ENCODE measurements at places on chromosomes 12 and 14.
A peak's percentile ranks its signal among the peaks of the same experiment; 100 is the strongest.

GRCh38 chr14:23624830-23625404, 11.2 kb upstream of the DHRS2 start:
- DNase-seq, result no peak

- no peak for DNase-seq
These were observed 28.7 kb downstream of the TRAF3 start for GRCh38 chr14:102805941-102806340.

GRCh38 chr12:115895247-115895646, 382.2 kb downstream of the MED13L start:
- no peak for DNase-seq

- no peak for DNase-seq
These were observed 344.5 kb upstream of the SFSWAP start for GRCh38 chr12:131366261-131366871.

DNA sequence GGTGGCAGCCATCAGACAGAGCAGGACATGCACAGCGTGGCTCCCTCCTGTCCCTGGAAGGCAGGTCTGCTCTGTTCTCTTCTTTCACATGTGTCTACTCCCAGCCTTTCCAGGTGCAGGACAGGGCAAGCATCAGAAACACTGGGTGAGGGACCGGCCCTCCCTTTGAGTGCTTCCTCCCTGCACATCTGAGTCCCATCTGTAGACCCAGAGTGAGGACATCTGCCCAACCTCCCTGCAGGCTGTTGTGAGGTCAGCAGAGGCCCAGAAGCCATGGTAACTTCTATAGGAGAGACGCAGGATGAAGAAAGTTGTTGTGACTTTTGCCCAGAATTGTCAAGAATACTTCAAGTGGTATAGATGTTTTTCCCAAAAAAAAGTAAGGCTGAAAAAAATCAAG, 282.7 kb downstream of the CACNA1C start:
- no peak for DNase-seq

DNA sequence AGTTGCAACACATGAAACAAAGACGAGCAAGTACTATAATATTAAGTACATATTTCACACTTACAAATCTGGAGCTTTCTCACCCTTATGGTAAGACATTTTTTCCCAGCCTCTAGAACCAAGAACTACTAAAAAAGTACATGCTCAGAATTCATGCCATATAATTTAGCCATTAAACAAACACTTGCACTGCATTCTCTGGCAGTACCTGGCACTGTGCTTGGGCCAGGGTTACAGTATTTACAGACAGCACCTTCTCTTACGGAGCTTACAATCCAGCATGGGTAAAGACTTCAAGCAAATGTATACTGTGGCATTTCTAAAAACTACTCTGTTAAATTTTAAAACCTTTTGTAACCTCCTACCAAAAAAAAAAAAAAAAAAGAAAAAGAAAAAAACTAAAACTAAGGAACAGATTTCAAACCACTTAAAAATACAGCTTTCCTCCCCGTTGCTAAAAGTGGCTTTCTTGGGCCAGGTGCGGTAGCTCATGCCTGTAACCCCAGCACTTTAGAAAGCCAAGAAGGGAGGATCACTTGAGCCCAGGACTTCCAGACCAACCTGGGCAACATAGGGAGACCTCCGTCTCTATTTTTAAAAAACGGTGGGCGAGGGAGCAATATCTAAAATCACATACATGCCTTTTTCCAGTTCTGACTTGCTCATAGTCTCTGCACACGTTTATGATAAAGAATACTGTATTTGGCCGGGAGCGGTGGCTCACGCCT, 956 bp downstream of the GNPTAB start:
- no peak for DNase-seq

- peak; percentile 23 for DNase-seq
These were observed 357.4 kb downstream of the TMEM117 start for GRCh38 chr12:44193281-44193680.

DNA sequence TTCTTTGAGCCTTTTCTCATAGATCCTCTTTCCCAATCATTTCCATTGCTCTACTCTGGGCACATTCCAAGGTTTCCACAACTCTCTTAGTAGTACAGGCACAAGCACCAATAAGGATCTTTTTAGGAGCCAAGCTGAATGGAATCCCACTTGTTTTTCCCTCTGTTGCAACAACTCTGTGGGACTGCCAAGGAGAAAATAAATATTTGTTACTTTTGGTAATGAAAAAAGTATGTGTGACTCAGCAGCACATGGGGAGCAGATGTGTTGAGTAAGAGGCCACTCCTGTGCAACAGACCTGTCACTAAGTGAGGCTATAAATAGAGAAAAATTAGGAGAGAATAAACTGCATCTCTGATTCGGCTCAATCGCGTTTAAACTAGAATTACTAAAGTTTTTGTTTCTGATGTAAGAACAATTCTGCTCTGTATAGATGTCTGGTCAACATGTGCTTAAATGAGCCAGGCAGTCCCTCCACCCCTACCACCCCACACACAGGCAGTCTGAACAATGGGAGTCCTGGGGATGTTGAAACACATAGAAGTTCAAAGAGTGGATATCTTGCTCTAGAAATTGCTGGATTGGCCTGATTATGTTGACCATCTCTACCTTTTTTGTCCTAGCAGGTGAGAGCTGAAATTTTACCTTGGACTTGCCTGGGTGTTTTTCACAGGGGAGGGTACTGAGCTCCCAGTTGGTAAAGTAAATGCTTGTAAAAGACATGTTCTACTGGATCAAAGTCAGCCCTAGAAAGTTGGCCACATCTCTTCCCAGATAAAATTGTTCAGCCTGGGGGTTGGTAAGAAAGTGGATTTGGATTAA, 244.3 kb upstream of the NOVA1 start:
- peak; percentile 18 for DNase-seq

DNA sequence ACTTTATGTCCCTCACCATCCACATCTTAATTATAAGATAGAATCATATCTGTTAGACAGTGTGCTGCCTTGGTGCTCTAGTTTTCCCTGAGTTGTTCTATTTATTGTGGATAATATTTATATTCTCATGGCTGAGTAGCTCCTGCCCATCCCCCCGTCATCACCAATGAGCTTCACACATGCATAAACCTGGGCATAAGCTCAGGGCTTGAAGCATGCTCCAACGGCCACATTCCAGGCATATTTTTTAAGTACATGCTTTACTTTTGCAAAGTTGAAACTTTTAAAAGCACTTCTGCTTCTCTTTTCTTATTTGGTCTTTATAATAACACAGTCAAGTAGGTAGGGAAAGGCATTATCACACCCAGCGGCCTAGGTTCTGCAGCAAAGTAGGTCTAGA, 3.4 kb upstream of the FBXO34 start:
- DNase-seq, result no peak

DNA sequence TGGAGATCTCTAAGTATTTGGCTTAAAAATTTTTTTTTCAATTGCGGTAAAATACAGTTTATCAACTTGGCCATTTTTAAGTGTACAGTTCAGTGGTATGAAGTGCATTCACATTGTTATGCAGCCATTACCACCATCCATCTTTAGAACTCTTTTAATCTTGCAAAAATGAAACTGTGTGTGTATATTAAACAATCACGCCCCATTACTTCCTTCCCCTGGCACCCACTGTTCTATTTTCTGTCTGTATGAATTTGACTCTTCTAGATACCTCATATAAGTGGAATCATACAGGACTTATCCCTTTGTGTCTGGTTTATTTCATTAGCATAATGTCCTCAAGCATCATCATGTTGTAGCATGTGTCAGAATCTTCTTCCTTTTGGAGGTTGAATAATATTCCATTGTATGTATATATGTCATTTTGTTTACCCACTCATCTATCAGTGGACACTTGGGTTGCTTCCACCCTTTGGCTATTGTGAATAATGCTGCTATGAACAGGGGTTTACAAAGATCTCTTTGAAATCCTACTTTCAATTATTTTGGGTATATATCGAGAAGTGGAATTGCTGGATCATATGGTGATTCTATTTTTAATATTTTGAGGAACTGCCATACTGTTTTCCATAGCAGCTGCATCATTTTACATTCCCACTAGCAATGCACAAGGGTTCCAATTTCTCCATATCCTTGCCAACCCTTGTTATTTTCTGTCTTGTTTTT, 62.9 kb downstream of the SAMD4A start:
- no peak for DNase-seq

GRCh38 chr12:47382305-47382704, 302.5 kb upstream of the AMIGO2 start:
- no peak for DNase-seq

DNA sequence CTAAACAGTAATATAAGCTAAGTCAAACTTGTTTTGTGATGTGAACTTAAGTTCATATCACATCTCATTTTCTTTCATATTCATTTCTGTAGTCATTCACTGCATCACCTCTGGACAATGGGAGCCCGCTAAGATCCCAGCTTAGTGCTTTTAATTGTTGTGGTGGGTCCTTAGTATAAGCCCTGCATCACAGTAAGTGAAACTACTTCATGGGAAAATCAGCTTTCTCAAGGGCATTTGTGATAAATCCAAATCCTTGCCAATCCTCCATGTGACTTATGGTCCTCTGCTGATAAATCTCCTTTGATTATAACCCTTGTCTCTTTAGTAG, 98.3 kb downstream of the PLEKHA5 start:
- DNase-seq, result no peak

DNA sequence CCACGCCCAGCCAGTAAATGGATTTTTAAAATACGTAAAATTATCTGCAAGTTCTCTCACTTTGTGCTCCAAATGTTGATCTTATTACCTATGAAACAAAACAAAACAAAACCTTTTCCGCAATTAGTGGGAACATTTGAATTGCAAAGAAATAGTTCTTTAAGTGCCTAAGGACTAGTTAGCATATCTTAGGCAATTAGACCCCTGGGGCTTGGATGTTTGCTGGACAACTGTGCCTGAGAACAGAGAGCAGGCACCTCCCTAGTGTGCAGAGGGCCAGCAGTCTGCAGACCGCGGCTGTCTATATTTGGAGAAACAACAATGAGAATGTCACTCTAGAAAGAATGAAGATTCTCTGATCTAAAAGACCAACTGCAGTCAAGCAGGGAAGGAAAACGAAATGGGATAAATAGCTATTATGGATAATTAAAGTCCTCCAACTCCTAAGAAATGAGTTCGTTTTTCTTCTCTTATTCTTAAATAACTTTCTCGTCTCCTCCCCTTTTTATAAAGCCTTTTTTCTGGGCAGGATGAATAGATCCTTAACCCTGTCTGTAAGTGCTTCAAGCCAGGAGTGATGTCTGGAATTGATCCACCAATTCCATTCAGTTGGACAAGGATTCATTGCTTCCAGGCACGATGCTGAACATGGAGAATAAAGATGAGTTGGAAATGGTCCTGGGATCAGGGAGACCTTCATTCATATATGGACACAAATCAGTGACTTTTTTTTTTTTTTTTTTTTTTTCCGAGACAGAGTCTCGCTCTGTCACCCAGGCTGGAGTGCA, 16.2 kb downstream of the SLC17A8 start:
- no peak for DNase-seq

DNA sequence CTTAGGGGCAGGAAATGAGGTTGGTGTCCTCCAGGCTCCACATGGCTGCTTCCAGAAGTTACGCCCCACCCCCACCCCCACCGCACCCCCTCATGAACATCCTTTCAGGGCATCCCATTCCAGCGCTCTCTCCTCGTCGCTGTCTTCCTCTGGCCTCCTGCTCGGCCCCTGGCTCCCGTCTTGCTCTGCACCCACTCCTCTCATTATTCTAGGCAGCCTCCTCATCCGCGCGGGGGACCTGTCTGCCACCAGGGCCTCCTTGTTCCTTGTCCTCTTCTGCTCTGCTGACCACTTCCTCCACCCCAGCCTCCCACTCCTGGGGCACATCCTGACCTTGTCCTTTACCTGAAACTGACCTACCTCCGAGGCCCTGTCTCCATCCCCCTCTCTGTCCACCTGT, 29.8 kb upstream of the PLEKHG6 start:
- DNase-seq, result no peak

DNA sequence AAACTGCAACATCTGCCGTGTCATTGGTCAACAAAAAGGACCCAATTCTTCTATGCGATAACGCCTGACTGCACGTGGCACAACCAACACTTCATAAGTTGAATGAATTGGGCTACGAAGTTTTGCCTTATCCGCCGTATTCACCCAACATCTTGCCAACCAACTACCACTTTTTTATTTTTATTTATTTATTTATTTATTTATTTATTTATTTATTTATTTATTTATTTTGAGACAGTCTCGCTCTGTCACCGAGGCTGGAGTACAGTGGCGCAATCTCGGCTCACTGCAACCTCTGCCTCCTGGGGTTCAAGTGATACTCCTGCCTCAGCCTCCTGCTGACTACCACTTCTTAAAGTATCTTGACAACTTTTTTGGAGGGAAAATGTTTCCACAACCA, 127.4 kb downstream of the RASSF9 start:
- no peak for DNase-seq

DNA sequence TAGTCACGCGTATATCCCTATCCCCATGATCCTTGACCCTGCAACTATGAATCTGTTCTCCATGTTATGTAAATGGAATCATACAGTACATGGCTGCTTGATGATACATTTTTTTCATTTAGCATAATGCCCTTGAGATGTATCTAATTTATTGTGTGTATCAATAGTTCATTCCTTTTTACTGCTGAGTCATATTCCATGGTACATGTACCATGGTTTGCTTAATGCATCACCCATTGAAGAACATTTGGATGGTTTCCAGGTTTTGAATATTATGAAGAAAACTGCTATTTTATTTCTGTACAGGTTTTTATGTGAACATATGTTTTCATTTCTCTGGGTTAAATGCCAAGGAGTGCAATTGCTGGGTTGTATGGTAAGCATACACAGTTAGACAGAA, 4.0 kb upstream of the RNASE10 start:
- DNase-seq, result no peak

DNA sequence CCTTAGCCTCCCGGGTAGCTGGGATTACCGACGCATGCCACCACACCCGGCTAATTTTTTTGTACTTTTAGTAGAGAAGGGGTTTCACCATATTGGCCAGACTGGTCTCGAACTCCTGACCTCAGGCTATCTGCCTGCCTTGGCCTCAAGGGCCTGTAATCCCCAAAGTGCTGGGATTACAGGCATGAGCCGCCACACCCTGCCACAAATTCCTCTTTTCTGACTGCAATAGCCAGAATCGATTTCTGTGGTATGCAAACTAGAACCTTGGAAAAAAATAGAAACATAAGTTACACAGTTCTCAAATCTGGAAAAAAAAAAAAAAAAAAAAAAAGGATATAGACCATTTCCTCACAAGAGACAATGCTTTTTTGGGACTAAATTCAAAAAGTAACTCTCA, 184.6 kb upstream of the EGLN3 start:
- DNase-seq, result no peak

DNA sequence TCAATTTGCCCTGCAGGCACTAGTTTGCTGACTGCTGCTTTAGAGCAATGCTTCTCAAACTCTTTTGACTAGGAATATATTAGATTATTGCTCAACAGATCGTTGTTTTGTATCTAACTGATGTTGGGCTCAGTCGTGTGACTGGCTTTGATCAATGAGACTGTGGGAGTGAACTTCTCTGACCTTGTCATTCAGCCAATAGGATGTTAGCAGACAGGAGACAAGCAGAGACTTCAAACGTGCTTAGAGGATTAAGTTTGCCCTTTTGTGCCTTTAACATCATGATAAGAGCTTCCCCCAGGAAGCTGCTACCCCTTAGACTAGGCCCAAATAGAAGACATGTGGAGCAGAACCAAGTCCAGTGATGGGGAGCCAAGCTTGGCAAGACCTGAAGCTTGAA, 76.7 kb upstream of the ELK3 start:
- no peak for DNase-seq

Data from NCI-H774 (cell line).